Substantia nigra (tissue), 51 donors: ENCODE measurements at places on chromosomes 3 and 15.
A peak's percentile ranks its signal among the peaks of the same experiment; 100 is the strongest.

DNA sequence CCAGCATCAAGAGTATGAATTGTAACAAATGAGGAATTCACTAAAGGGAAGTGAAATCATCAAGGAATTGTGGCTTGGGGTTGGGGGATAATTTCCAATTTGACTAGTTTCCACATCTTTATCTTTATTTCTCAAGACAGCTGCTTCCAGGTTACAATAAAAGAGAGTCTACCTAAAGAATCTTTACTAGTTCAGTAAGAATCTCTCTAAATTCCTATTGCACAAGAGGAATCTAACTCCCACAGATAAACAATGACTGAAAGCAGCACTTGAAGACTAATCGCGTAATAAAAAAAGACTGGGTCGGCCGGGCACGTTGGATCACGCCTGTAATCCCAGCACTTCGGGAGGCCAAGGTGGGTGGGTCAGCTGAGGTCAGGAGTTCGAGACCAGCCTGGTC lies 194.4 kb downstream of the KBTBD8 start:
- no peak for DNase-seq

DNA sequence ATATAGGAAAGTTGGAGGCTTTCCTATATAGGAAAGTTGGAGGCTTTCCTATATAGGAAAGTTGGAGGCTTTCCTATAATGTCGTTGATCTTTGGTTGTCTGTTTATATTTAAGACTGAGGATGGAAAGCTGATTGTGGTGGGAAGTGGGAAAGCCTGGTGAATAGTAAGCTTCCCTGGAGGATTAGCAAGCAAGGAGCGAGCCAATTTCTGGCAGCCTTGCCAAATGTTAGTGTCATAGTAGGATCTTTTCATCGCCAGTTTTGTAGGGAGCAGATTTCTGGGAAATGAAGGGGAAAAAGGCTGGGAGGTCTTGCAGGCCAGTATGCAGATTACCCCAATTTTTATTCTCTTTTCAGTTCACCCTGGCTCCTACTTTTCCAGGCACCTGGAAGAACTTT lies 39.9 kb upstream of the CCNL1 start:
- DNase-seq: no peak

GRCh38 chr3:150255413-150255812 lies 152.7 kb upstream of the TSC22D2 start:
- peak; percentile 46 for DNase-seq

GRCh38 chr15:89172921-89173320 lies 48.5 kb downstream of the RLBP1 start:
- DNase-seq: no peak

DNA sequence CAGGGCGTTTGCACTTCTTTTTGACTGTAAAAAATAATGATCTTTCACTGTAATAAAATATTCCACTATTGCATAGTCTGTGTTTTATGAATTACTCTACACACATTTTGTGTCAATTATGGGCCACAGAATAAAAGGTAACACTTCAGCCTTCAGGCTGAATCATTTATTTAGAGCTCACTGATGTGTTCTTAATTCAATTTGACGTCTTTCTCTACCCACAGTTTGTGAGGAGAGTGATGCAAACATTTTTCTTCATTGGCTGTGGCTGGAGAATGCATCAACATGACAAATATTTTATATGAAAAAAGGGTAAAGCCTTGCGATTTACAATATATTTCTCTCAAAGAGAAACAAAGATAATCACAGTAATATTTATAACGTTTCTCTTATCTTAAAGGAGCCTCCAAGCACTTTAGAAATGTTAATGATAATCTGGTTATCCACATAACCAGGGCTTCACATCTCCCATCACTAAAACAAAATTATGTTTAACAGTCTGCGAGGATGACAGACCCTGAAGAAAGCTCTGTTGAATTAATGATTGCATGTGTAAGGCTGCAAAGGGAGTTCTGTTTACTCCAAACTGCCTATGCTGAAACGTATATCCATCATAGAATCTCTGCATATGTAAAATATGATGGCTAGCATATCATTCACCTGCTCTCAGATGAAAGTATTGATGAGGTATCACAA lies 951.3 kb downstream of the ZPLD1 start:
- no peak for DNase-seq

DNA sequence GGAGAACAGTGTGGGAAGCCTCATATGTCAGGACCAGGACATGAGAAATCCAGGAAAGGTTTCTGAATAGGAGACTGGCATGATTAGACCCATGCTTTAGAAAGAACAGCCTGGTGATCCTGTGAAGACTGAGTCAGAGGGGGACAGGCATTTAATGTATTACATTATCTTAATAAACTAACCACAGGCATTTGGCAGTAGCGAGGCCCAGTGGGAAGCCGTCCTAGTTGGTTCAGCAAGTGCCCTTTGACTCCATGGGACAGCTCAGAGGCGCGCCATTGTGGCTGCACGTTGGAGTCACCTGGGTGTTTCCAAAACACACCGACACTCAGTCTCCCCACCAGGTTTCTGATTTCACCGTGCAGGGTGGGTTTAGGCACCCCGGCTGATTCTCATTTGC lies 90.5 kb upstream of the DGKG start:
- DNase-seq: no peak

- DNase-seq: no peak
These were observed 89.0 kb downstream of the BDH1 start for GRCh38 chr3:197466586-197467399.

DNA sequence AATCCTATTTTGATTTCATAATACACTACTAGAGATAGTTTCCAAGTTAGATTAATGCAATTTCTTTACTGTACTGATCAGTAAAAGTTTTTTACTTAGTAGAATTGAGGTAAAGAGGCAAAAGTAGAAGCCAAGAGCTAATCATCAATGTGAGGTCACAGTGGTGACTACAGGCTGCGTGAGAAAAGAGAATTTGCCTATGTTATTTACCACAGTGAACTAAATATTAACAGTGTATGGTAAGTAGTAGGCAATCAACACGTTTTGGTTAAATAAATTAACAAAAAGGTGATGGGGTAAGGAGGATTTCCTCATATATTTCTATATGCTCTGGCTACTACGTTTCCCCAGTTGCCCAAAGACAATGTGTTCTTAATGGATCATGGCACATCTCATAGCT lies 202.2 kb upstream of the CMC1 start:
- no peak for DNase-seq

GRCh38 chr3:189794518-189794917 lies 163.3 kb downstream of the TP63 start:
- no peak for DNase-seq

GRCh38 chr15:65081758-65082157 lies 5.2 kb downstream of the KBTBD13 start:
- DNase-seq: no peak

GRCh38 chr3:31502803-31503221 lies 29.9 kb upstream of the STT3B start:
- no peak for DNase-seq

GRCh38 chr3:86228101-86228500 lies 762.8 kb downstream of the VGLL3 start:
- DNase-seq: no peak

DNA sequence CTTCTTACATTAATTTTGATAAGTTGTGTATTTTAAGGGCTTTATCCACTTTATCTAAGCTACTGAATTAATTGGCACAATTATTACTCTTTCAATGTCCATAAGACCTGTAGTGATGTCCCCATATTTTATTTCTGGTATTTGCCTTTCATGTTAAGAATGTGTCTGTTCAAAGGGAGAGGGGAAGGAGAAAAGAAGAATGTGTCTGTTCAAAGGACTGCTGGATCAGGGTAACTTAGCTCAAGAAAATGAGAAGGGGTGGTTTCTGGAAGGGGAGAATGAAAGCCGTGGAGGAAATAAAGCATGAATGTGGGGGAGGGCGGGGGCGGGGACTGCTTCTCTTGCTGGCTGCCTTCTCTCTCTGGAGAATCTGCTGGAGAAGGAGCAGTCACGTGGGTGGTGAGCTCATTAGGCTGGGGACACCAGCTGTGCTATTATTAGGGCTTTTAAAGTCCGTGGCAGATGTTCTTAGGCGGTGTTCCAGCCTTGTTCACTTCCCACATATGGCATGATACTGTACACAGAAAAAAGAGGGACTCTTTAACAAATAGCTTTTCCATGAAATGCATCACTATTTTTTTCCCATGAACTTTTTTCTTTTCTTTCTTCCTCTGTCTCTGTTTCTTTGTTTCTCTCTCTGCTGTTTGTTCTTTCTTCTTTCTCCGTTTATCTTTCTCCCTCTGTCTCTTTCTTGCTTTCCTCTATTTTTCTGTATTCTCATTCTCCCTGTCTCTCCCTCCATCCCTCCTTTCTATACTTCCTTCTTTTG lies 63.7 kb upstream of the ULK4 start:
- peak; percentile 88 for DNase-seq
